Fibroblast of mammary gland (primary cell): ENCODE measurements at places on chromosomes 16 and 17.
A peak's percentile ranks its signal among the peaks of the same experiment; 100 is the strongest.

DNA sequence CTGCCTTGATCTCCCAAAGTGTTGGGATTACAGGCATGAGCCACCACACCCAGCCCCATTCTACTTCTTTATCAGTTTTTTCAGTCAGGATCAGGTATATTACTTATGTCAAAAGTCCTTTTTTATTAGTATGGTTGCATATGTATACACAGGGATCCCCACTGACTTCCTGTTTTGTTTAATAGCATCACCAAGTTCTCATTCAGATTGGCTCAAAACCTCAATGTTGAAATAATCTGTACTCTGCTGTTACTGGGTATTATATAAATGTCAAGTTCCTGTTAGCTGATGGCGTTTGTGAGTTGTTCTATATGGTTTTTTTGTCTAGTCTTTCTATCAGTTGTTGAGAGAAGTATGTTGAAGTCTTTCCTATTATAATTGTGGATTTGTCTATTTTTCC, 168.5 kb downstream of the BCAS3 start:
- DNase-seq, result no peak

GRCh38 chr17:2190014-2190413, 113.6 kb downstream of the SMG6 start:
- peak; percentile 61 for DNase-seq

- peak; percentile 94 for DNase-seq
Observed at GRCh38 chr16:59593194-59593661, 859.1 kb upstream of the GOT2 start.

GRCh38 chr17:64074704-64075426, 54.4 kb upstream of the ICAM2 start:
- peak; percentile 75 for DNase-seq

DNA sequence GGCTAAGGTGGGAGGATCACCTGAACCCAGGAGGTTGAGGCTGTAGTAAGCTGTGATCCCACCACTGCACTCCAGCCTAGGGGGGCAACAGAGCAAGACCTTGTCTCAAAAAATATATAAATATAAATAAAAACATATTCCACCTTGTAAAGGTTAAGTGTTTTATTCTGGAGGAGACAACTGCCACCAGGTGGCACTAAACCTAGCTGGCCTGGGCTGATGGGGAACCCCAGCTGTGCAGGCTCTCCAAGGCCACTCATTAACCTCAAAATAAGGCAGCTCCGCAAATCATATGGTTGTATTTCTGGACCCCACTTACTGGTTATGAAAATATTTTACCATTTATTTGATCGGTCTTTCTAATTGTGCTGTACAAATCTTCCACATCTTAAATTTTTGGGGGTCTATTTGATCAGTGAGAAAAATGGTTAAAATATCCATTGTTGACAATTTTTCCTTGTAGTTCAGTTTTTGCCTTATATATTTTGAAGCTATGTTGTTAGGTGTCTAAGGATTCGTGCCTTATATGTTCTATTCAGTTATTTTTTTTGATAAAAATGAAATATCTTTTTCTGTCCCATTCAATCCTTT, 8.5 kb upstream of the ICAM2 start:
- peak; percentile 75 for DNase-seq

DNA sequence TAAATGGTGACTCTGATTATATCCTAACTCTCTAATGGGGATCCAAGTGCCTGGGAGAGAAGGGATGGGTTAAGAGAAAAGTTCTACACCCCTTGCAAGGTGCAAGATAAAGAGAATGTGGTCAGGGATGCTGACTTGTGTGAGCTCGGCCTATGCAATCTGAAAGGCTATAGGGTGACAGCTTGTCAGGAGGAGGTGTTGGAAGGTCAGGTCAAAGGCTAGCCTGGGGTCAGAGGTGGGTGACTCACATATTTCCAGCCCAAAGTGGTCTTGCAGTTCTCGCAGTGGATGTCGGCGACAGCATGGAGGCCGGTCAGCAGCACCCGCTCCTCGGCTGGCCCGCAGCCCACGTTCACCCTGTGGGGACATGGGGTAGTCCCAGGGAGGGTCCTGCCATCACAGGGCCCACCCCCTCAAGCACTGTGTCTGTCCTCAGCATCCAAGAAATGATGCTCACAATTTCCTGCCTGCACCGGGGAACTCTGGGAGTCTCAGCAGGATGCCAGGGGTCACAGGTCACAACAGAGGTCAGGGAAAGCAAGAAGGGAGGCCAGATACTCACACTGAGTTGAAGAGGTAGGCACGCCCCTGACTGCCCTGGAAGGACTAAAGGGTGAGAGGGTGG, 1.4 kb downstream of the YPEL3 start:
- no peak for DNase-seq

- DNase-seq, result no peak
Observed at GRCh38 chr16:79287424-79287917, 313.1 kb downstream of the MAF start.

GRCh38 chr17:83180996-83181481, 101.6 kb downstream of the METRNL start:
- no peak for DNase-seq

- DNase-seq, result peak; percentile 89
Observed at GRCh38 chr17:39979016-39979670, 1.5 kb upstream of the PSMD3 start.

DNA sequence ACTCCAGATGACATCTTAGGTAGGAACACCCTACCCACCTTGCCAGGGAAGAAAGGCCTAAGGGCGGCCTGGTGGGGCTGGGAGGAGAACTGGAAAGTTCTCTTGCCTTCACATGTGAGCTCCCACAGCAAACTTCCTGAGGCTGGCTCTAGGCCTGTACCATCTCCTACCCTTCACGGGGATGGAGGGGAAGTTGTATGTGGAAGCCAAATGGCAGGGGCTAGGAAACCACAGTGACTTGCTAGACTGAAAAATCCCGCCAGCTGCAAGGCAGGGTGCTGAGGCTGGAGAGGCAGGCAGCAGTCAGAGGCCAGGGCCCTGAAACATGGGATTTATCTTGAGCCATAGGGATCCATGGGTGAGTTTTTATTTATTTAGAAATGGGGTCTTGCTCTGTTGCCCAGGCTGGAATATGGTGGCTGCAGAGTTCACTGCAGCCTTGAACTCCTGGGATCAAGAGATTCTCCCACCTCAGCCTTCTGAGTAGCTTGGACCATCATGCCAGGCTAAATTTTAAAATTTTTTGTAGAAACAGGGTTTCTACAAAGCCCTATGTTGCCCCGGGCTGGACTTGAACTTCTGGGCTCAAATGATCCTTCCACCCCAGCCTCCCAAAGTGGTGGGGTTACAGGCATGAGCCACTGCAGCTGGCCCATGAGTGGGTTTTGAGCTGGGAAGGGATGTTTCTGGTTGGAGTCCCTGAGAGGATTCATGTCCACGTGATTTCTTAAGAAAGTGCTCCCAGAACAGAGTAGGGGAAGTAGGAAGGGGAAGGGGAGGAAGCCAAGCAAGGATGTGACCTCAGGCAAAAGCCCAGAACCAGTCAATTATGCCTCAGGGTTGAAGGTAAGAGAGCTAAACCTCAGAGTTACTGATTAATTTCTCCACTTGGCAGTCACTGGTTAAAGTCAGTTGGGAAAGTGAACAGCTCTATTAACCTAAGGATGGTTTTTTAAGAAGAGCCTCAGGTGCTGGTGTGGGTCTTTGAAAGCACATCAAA, 4.0 kb upstream of the KAT8 start:
- DNase-seq, result no peak

- peak; percentile 65 for DNase-seq
Observed at GRCh38 chr17:59963738-59964481, 630 bp downstream of the RNFT1 start.

DNA sequence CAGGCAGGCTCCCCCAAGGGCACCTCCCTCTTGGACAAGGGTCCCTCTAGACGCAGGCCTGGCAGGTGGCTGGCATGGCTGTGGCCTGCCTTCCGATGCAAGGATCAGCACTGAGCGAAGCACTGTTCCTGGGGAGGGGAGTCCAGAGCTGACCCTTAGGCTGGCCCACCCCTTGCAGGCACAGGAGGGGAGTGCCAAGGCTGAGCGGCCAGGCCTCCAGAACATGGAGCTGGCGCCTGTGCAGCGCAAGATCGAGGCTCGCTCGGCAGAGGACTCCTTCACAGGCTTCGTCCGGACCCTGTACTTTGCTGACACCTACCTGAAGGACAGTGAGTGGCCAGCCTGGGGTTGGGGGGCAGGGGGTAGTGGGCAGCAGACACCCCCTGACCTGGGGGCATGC, 16.8 kb upstream of the MYO15B start:
- no peak for DNase-seq

DNA sequence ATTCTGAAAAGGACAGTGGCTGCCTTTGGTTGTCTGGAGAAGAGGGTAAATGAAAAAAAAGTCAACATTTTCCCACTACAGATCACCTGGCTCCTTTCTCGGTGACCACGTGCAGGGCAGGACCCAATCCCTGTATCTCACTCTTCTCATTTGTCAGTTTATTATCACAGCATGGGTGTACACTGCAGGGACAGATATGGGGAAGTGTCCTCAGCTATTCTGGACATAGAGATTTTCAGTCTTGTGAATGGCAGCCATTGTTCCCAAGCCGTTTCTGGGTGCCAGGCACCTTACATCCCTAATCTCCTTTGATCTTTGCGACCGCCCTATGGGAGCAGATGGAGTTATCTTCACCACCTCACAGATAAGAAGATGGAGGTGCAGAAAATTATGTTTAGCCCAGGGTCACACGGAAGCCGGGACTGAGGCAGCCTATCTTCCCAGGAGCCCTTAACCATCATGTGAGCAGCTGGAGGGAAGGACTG, 7.2 kb downstream of the ADORA2B start:
- DNase-seq, result no peak

DNA sequence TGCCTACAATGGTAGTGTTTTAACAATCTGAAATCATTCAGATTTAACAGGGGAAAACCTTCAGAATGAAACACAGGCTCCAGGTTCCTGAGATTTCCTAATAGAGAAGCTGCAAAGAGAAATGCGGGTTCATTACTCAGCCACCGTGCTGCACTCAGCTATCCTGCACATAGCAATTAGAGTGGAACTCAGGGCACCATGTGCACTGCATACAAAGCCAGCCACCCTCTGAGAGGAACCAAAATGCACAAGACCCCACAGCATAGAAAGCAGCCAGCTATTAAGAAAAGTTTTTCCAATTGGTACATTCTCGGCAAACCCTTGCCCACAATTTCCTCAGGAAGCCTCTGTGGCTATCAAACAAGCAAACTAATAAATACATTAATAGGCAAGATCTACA, 37.4 kb downstream of the TOM1L2 start:
- DNase-seq, result no peak

DNA sequence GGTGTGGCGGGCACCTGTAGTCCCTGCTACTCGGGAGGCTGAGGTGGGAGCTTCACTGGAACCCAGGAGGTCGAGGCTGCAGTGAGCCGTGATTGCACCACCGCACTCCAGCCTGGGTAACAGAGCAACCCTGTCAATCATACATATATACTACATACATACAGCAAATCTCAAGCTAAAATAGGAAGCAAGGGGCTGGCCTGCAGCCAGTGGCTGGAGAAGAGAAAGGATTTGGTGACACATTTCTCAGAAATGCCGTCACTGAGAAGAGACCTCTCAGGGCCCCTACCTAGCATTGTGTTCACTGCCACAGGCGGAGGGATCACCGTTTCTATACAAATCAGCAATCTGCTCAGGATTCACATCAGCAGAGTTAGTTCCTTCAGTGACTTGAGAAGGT, 16.9 kb downstream of the NARF start:
- no peak for DNase-seq

- DNase-seq, result no peak
Observed at GRCh38 chr17:7755095-7755890, 37.7 kb downstream of the DNAH2 start.

- no peak for DNase-seq
Observed at GRCh38 chr16:10849736-10850477, 27.1 kb upstream of the CIITA start.

DNA sequence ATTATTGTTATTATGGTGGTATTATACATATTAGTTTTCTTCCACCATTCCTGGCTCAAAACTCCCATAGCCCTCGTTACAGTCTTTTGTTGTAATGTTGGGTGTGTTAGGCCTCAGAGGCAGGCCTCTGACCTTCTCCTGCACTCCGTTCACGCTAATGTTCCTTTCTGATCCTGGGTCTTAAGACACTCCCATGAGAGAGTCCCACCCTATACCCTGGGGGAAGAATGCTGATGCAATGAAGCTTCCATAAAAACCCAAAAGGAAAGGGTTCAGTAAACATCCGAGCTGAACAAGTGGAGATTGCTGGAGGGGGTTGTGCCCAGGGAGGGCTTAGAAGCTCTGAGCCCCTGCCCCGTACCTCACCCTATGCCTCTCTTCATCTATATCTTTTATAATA, 141.3 kb upstream of the NETO2 start:
- DNase-seq, result no peak

GRCh38 chr16:6153901-6154300, 1056.3 kb upstream of the EEF2KMT start:
- DNase-seq, result no peak

GRCh38 chr16:78211946-78212345, 112.5 kb downstream of the WWOX start:
- no peak for DNase-seq

- DNase-seq, result peak; percentile 7
Observed at GRCh38 chr16:78230832-78231231, 131.4 kb downstream of the WWOX start.

GRCh38 chr17:78572239-78573205, 4.7 kb downstream of the DNAH17 start:
- DNase-seq, result no peak

- DNase-seq, result peak; percentile 40
Observed at GRCh38 chr17:10547351-10547750, 2.1 kb downstream of the MYH2 start.

DNA sequence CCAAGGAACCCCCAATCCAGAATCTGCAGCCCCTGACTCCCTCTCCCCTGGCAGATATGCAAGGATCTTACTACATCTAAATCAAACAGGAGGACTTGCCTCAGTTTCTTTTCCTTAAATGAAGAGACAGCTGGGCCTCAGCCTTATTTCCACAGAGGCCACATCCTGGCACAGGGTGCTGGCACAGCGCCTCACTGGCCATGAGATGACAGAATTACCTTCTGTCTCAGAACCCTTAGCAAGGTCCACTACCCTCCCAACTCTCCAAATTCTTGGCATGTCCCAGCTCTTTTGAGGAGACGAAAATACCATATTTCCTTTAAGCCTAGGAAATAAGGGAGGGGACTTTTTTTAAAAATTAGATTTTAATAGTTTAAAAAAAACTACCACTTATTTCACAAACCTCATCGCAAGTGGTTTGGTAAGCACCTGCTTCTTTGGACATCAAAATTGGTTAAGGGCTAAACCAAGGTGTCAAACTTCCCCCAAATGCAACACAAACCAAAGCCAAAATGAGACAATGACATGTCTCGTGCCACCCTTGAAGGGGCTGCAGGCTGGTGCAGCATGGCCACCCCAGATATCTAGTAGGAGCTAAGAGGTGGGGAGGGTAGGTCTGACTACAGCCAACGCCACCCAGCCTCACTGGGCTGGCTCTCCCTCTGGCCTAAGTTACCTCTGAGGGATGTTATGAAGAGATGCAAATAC, 25.3 kb downstream of the FAM117A start:
- DNase-seq, result no peak
